ENCODE measurements at places on chromosomes 6 and 20.

DNA sequence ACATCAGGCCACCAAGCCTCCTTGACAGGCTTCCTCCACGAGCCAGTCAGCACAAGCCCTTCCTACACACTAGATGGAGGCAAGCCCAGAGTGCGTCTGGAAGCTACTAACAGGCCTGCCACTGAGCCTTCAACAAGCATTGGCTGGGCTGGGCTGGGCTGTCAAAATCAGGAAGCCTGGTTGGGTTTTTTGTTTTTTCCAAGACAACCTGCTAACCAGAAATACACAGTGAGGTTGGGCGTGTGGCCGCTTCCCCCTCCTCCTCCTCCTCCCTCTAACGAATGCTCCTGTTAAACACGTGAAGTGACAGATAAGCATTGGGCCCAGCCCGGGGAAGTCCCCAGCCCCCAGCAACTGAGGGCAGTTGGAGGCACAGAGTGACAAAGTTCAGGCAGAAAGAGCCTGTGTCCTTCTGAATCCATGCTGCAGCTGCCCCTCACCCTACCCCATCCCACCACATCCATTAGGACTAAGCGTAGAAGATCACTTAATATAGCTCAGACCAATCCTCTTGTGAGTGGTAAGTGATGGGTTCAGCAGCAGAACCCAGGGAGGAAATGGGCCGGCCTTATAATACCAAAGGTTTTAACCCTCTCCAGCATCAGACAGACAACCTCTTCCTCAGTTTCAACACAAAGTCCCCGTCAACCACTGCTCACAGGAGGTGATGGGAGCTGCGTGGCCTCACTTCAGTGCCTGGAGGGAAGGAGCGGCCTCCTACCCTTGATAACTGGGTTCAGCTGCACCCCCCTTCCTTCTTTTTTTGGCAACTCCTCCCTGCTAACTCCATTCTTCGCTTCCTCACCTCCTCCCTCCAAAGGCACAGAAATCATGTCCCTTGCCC lies 1.1 kb downstream of the NFATC2 start:
- no peak for DNase-seq

DNA sequence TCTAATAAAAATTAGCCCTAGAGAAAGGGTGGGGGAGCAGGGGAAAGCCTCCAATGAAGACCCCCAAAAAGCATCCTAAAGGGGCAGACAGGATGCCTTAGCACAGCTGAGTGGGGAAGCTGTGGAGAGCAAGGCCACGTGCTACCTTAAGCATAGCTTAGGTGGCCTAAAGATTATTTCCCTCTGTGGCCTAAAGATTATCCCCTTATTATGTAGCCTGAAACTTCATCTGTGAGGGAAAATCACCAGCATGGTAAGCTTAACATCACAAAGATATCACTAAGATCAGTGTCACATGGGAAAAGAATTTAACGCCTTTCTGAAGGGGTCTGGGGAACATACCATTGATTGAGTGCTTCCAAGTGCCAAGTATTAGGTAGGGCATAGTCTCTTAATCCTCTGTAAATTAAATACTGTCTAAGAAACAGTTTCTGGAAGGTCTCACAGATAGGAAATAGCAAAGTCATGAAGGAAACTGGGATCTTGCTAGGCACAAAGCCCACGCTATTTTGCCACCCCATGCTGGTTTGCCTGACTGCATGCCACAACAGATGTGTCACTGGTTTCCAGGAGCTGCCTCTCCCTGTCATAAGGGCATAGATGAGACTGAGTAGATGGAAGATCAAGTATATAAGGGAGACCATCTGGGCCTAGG lies 170.0 kb downstream of the HACE1 start:
- no peak for DNase-seq

- no peak for DNase-seq
These were observed 12.2 kb upstream of the STK35 start for GRCh38 chr20:2089447-2089846.

GRCh38 chr20:38214256-38215193 lies 46.0 kb downstream of the KIAA1755 start:
- no peak for DNase-seq

GRCh38 chr20:2387180-2387577 lies 6.5 kb downstream of the TGM6 start:
- DNase-seq: no peak

- DNase-seq: no peak
These were observed 14.5 kb upstream of the IRF4 start for GRCh38 chr6:376827-377640.

- DNase-seq: no peak
These were observed 58.5 kb upstream of the BEND3 start for GRCh38 chr6:107173779-107174178.

- no peak for DNase-seq
These were observed 39.9 kb downstream of the SNAI1 start for GRCh38 chr20:50022676-50023075.

DNA sequence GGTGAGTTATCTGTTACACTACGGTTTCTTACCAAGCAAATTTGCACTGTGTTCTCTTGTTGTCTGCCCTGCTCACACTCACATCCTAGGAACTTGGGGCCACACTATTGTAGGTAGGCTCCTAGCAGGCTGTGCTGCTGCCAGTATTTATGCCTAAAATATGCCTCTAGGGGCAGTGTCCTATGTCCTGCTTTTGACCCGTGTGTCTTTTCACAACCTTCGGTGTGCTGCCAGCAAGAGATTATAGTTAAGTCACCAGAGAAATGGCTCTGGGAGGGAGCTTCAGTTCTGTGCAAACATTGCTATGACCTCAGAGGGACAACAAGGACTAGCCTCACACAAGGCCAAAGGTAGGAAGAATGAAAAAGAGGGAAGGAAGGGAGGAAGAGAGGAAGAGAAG lies 8.9 kb upstream of the TAAR5 start:
- no peak for DNase-seq

DNA sequence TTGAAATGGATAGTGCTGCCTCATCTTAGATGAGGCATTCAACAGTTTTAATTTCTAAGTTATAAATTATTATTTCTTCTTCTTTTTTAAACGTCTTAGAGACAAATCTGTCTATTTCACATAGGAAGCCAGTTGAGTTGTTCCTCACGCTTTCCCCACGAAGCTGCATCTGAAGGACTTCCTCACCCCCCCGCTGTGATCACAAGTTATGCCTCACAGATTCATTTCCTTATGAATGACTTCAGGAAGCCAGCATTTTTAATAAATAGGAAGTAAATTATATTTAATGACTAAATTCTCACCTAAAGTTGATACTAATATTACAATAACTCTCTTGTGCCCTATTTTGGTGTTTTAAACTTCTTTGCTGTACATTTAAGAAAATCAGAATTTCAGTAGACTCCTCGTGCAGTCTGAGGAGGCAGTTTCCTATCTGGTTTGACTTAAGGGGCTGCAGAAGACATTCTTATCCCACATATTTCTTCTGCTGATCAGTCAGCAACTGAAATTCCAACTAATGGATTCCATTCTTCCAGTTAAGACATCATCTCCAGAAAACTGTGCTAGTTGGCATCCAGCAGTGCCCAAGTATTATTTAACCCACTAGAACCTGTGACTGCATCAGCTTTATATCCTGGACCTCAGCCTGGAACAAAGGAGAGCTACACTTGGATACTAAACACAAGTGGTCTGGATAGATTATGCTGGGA lies 182.7 kb upstream of the CCN2 start:
- DNase-seq: no peak

- DNase-seq: no peak
These were observed 136.9 kb upstream of the SGK1 start for GRCh38 chr6:134454794-134455193.

GRCh38 chr20:41029150-41029901 lies 704 bp downstream of the TOP1 start:
- DNase-seq: no peak

DNA sequence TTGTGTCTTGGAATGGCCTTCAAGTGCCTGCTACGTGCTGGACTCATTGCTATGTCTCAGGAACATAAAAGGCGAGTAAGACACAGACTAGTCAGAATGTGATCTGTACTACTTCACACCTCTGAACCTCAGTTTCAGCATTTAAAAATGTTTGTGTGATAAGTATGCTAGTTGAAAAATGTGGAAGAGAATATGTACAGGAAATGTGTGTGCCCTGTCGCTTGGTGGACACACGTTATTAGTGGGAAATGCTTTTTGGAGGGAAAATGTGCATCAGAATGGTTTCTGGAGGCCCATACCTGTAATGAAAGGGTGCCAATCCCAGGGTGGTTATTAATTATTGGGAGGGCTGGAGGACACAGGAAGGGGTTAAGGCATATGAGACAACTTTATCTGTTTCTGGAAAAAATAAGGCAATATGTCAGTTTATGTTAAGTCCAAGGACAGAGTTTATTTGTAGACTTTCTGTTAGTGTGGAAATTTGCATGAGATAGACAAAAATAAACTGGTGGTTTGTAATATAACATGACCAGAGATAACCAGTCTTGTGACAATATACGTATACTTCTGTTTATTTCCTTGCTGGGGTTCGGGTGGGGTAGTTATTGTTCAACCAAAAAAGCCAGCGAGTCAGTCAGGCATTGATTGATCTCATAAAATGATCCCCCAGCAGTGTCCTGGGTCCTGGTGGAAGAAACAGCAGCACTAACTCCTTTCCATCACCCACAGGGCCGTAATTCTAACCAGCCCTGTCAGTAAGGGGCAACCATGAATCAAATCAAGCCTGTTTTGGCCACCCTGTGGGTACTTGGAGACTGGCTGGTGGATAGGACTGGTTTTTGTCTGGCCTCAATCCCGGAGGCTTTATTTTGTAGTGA lies 117.9 kb downstream of the JARID2 start:
- DNase-seq: no peak

DNA sequence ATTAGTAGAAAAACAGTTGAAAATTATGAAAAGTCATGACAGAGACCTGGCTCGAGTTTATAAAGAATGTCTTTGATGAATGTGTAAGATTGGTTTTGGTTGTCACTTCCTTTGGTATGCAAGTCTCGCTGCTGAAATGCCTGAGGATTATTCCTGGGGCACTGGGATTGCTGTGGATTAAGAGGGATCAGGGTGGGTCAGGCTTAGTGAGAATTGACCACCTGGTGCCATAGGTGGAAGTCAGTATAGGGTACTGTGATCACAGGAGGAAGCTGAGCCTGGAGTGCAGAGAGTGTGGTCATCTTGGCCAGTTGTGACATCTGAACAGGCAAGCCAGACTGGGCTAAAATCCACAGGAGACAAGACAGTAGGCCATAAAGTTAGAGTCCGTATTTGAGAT lies 34.9 kb downstream of the CEP43 start:
- no peak for DNase-seq

DNA sequence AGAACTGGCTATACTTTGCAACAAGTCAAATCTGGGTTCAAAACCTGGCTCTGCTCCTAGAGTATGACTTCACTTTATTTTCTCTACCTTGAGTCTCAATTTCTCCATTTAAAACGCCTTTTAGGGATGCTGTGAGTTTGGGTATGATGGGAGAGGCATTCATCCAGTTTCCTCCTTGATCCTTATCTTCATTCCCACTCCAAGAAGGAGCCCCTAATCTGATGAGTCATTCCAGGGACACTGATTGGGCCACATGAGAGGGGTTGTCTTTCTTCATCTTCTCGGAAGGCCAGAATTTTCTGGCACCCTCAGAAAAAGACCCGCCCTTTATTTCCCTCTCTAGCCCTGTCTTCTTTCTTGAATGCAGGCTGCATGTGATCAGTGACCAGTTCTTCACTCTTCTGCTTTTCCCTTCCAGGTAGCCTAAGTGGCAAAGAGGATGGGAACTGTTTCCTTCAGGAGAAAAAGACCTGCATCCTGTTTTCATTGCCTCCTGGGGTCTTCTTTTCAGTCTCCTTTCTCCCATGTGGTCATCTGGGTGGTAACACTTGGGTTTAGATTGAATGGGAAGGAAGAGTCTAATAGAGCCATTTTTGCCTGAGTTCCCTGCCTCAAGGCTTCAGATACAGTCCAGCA lies 32.1 kb upstream of the PNRC1 start:
- DNase-seq: no peak

DNA sequence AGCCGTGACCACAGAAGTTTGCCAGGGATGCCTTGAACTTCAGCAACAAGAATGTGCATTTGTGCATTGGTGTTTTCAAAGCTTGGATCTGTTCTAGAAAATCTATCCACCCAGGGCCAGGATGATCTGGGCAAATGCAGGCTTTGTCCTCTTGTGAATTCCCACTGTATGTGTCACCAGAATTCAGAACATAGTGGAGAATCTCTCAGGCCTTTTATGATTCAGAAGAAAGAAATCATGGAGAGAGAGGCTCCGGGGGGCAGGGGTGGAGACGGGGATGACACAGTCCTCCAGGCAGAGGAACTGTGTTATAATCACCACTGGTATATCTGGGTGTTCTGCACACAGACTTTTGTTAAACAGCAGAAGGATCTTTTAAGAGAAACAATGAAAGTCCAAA lies 304.1 kb downstream of the CDH4 start:
- DNase-seq: peak; percentile 65

DNA sequence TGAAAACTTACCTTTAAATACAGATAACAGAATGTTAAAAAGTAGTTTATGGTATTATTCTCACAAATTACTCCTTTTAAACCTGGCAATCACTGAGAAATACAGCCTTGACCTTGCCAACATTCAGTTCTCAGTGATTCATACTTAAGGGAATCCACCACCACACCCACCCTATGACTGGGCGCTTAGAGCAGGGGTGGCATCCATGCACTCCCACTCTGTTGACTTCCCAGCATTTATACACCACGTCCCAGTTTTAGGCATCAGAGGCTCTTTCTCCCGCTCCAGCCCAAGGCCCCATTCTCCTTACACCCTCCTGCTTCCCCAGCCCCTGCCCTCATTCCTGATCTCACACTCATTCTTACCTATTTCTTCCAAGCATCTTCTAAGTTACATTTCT lies 16.3 kb downstream of the TRAF3IP2 start:
- DNase-seq: no peak

- no peak for DNase-seq
These were observed 241.4 kb downstream of the LAMA2 start for GRCh38 chr6:129124347-129124746.

- DNase-seq: no peak
These were observed 108.4 kb downstream of the RTN4IP1 start for GRCh38 chr6:106520711-106521401.

DNA sequence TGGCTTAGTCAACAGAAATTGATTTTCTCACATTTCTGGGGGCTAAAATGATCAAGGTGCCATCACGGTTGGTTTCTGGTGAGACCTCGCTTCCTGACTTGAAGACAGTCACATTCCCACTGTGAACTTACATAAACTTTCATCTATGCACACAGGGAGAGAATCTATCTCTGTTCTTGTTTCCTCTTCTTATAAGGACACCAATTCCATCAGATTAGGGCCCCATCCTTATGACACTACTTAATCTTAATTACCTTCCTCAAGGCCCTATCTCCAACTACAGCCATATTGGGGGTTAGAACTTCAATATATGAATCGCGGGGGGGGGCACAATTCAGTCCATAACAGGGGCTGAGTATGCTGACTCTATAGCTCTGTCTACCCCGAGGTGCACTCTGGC lies 10.6 kb upstream of the SCGN start:
- DNase-seq: no peak

GRCh38 chr6:170290296-170291128 lies at the start of gene DLL1:
TSS of gene DLL1 (minus strand) at chr6:170291078. CDS start at chr6:170290139, 939 bp downstream.
- DNase-seq: no peak

Measured in non-pigmented ciliary epithelial cell (primary cell).